ENCODE measurements at places on chromosomes 6 and 20.

- DNase-seq: no peak
Measured at GRCh38 chr6:90304308-90304707, 7.7 kb upstream of the BACH2 start.

DNA sequence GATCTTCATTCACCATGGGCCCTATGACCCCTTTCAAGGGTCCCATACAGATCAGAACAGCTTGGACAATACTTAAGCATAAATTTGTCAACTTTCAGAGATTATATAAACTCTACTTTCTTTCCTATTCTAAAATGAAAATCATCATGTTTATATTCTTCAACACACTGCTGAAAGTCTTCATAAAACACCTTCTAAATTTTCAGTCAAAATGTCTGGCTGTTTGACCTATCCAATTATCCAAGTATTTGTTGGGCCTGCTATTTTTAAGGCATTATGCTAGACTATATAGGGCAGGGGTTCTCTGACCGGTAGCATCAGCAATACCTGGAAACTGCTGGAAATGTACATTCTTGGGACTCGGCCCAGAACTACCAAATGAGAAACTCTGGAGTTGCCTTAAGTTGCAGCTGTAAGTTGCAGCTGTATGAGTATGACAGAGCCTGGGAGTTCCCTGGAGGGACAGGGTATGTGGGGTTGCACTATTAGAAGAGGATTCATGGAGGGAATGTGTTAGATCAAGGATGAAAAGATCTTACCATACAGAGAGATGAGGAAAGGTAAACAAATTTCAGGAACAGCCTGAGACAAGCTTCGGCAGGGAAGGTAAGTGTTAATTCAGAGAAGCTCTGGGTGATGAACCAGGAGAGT is 293.0 kb downstream of the ADGB start:
- DNase-seq: no peak

DNA sequence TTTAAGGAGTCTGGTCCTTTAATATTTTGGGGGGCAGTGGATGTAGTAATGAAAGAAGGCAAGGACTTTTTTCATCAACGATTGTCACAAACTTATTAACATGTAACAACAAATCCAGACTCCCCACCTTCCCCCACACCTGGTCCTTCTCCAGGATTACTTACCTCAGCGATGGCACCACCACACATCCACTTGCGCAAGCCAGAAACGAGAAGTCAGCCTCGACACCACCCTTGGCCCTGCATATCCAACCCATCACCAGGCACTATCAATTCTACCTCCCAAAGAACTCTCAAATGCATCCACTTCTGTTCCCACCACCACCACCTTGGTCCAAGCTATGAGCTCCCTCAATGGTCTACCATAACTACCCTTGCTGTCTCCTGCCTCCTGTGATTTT is 6.6 kb downstream of the EZR start:
- no peak for DNase-seq

DNA sequence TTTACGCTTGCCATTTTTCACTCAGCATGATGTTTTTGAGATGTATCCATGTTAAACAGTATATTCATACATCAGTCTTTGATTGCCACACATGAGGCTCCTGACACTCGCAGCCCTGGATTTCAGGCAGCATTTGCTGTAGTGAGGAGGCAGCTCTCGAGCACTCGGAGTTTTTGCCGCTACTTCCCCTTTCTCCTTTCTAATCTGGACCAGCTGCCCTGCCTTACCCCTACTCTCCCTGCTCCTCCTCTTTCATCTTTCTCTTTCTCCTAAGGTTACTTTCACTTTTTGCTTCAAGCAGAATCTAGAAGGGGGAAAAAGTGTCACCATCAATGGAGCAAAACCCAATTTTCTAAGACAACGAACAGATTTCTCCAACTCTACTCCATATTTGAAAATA is 5.9 kb upstream of the CST3 start:
- no peak for DNase-seq

DNA sequence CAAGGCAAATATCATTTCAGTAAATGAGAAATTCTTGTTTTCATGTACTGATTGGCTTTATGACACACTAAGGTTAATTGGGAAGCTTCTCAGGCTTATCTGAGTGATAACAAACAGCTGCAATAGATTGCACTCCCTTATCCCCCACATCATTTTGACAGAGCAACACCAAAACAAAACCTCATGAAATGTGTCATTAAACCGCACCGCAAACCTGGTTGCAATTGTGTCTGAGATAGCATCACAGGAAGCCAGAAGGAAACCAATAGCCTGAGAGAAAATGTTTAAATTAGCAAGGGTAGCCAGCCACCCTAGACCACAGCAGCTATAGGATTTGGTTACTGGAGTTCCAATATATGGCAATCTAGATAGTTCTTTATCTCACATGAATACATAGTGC is 31.6 kb upstream of the LAMA4 start:
- DNase-seq: no peak

DNA sequence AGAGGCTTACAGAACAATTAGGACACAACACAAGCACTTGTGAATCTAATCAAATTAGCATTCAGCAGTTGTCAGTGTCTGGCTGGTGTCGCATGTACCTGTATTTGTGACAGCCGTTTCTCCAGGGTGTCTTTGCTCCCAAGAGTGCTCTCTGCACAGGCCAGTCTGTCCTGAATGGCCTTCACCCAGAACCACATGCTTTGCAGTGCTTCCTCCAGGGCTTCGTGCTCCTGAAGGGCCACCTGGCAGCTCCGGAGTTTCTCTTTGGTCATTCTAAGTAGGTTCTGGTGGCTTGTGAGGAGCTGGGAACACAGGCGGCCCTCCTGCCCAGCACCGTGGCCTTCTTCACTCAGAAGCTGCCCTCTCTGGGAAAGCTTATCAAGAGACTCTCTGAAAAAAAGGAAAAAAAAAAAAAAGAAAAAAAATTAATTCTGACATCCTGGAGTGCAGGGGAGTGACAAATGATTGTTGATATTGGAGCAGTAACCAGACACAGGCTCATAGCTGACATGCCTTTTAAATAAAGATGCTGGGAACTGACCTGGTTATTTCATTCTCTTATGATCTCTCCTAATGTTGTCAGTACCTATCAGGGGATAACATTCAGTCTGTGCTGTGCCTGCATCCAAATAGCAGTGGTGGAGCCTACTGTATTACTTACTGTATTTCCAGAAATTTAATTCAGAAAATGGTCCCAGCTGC is 245.8 kb downstream of the SYNE1 start:
- DNase-seq: no peak

- no peak for DNase-seq
Measured at GRCh38 chr6:167467793-167468431, 143.0 kb downstream of the TTLL2 start.

- no peak for DNase-seq
Measured at GRCh38 chr20:37346236-37346534, 245 bp downstream of the SRC start.

DNA sequence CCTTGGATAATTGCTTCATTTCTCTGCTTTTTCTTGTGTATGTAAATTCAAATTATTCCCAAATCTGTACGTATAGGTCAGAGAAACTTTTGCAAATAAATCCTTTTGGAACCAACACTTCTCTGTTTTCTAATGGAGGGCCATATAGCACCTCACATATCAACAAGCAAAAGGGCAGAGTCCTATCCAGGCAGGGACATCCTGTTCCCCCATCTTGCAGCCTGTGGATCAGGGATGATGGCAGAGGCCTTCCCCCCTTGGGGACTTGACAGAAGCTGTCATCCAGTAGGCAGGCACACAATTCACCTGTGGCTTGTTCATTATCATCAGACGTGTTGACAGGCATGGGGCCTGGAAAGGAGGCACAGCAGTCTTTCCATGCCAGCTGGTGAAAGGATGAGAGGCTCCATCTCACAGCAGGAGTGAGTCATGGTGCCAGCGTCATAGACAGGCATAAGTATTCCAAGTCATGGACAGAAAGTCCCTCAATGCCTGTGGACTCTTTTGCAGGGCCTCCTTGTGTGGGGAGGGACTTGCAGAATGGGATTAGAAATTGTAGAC is 31.8 kb upstream of the PLEKHG1 start:
- DNase-seq: peak; percentile 41

GRCh38 chr6:142621822-142622221 is 320.0 kb downstream of the ADGRG6 start:
- no peak for DNase-seq

DNA sequence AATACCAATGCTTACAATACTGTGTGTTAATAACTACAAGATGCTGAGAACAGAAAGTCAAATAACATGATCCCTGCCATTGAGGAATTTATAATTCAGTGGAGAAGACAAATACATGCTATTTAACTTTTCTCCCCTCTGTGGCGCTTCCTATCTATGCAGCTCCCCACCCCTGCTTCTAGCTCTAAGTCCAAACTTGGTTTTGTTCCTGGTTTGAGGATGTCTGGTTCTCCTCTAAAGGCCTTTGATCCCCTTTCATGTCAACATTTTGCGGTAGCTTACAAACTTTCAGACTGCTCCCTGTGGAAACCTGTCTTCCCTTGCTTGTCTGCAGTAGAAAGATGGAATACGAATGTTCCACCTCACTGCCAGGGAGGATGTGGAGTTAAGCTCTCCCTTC is 18.4 kb upstream of the REPS1 start:
- no peak for DNase-seq

GRCh38 chr6:52364480-52365166 is 2.7 kb downstream of the PAQR8 start:
- no peak for DNase-seq

DNA sequence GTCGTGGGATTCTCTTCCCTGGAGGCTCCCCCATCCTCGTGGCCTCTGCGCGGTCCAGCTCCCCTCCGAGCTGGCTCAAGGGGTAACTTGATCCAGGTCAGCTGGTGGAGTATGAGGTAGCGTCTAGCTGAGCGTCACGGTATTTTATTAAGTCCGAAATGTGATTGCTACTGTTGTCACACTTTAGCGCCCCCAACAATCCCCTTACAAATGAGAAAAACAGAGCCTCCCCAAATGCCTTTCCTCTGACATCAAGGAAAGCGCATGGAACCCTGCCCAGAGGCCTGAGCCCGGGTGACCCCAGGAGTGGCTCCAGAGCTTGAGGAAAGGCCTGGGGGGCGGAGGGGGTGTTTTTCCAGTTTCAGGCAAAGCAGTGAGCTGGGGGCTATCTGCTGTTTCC is 192.4 kb downstream of the ZMYND8 start:
- no peak for DNase-seq

GRCh38 chr6:143966312-143966711 is 41.7 kb downstream of the PLAGL1 start:
- DNase-seq: no peak

- DNase-seq: no peak
Measured at GRCh38 chr6:48151142-48151541, 40.1 kb upstream of the PTCHD4 start.

DNA sequence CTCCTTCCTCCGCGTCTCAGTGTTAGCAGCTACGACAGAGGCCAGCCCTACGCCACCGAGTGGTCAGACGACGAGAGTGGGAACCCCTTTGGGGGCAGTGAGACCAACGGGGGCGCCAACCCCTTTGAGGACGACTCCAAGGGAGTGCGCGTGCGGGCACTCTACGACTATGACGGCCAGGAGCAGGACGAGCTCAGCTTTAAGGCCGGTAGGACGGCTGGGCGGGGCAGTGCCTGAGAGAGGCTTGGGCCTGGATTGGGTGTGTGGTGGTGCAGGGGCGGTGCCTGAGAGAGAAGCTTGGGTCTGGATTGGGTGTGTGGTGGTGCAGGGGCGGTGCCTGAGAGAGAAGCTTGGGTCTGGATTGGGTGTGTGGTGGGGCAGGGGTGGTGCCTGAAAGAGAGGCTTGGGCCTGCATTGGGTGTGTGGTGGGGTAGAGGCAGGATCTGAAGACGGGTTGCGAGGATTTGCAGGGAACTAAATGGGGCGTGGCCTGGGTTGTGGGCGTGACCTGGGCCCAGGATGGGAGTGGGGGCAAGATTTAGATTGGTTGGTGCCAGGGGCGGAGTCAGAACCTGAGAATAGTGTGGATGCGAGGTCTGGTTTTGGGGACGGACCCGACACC is 24.4 kb downstream of the SPDEF start:
- no peak for DNase-seq

- DNase-seq: no peak
Measured at GRCh38 chr6:157054531-157054979, 268.8 kb downstream of the TMEM242 start.

DNA sequence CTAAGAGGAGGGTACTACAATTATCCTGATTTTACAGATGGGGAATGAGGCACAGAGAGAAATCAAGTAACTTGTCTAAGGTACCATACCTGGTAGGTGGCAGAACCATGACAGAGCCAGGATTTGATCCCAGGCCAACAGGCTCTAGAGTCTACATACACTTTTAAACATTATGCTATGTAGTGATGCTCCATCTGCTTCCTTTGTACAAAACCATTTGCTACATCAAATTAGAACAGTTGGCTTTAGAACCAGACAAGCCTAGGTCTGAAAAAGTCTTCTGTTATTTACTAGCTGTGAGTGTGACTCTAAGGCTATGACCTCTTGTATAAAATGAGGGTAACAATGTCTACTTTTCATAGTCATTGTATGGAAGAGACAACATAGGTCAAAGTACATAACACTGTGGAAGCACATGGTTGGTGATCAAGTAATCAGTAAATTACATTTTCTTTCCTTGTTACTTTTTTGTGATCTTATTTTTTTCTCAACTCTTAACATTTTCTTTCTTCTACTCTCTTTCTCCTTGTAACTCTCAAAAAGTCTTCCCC is 122.1 kb downstream of the PDSS2 start:
- no peak for DNase-seq

DNA sequence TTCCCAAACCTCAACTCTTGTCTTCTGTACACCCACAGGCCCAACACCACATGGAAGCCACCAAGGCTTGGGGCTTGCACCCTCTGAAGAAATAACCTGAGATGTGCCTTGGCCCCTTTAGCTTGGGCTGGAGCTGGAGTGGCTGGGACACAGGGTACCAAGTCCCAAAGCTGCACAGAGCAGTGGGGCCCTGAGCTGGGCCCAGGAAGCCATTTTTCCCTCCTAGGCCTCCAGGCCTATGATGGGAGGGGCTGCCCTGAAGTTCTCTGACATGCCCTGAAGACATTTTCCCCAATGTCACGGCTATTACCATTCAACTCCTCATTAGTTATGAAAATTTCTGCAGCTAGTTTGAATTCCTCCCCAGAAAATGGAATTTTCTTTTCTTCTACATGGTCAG is 163.2 kb upstream of the ARID1B start:
- DNase-seq: no peak

- no peak for DNase-seq
Measured at GRCh38 chr20:57879437-57879778, 169.6 kb upstream of the PMEPA1 start.

DNA sequence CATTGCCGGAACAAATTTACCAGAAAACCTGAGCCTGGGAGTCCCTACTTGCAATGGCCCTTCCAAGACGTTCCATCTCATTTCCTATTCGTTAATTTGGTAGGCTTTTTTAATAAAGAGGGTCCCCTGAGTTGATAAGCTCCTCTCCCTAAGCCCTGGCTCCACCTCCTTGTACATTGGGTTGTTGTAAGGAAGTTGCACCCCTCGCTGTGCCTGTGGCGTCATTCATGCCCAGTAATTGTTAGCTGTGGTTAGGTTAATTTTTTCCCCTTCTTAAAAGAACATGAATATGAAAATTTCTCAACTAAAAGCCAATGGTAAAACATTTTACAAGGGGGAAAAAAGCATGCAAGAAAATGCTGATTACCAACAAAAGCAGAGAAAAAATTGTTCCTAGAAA is 91.9 kb downstream of the SLC24A3 start:
- DNase-seq: no peak
